ENCODE measurements at places on chromosomes 6 and 20. TPM values are rescaled to one million over a fixed set of nuclear protein-coding genes. Genes with fewer than 3 reads are reported as not detected.

SDCBP2 gene
- 2.0 TPM for total RNA-seq

- DNase-seq, result no peak
Measured at GRCh38 chr6:82144852-82145340, 102.6 kb downstream of the IBTK start.

GRCh38 chr20:23374441-23374840 lies 12.5 kb downstream of the GZF1 start:
- DNase-seq, result no peak

DNA sequence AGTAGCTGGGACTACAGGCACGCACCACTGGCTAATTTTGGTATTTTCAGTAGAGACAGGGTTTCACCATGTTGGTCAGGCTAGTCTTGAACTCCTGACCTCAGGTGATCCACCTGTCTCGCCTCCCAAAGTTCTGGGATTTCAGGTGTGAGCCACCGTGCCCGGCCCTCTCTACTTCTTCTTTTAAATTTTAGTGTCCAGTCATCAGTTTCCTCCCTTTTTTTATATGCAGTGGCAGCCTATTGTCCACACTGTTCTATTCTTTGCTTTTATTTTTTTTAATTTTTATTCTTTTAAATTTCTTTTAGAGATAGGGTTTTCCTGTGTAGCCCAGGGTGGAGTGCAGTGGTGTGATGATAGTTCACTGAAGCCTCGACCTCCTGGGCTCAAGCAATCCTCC lies 12.3 kb downstream of the EFCAB8 start:
- DNase-seq, result no peak

C6orf163 gene
- 1.7 TPM for total RNA-seq

CAGE1 gene
- total RNA-seq, result not detected

BMP6 gene
- 3.0 TPM for total RNA-seq

GRCh38 chr6:37587866-37588734 lies 88.4 kb upstream of the CCDC167 start:
- no peak for DNase-seq

TMEM217 gene
- total RNA-seq, result 0.92 TPM

- peak; percentile 24 for DNase-seq
Measured at GRCh38 chr6:149755300-149756260, 6.0 kb downstream of the PCMT1 start.
